ENCODE measurements at places on chromosomes 16 and 17.

- DNase-seq, result no peak
Observed at GRCh38 chr16:52312716-52313115, 234.2 kb downstream of the TOX3 start.

DNA sequence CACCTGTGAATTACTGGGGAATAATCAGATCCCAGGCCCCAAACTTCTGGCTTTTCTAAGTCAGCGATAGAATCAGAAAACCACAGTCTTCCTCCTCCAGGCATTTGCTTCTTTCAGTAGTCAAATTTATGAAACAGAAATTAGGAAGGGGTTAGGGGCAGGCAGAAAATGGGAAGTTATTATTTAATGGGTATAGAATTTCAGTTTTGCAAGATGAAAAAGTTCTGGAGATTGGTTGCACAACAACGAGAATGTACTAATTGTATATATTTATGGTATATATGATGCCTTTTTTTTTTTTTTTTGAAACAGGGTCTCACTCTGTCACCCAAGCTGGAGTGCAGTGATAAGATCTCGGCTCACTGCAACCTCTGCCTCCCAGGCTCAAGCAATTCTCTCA lies 23.5 kb downstream of the ORC6 start:
- DNase-seq, result no peak

- no peak for DNase-seq
Observed at GRCh38 chr17:28071891-28072606, 29.6 kb downstream of the NLK start.

DNA sequence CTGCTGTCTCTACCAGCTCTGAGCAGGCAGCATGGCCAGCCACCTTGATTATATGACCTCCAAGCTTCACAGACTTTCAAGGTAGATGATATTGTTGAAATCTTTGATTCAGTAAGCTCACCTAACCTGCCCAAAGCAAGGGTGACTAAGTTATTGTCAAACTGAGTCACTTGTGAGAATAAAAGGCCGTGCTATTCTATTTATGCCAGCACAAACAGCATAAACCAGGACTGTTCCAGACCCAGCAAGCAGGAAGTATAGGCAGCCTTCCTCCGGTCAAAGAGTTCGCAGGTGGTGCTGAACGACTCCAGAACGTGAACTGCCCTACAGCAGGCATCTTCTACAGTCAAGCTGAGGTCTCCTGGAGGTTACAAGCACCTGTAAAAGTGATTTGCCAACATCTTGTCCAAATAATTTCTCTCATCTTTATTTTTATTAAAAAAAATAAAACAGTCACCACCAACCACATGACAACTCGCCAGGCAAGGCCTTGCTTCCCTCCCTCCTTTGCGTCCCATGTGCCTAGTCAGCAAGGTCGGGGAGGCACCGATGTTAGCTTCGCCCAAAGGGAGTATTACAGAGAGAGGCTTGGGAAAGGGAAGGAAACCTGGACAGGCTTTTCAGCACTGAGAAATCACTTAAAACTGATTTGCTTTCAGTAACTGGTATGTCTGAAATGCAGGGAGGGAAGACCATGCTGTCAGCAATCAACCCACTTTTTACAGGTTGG lies 10.8 kb downstream of the ARL2BP start:
- DNase-seq, result no peak

- DNase-seq, result no peak
Observed at GRCh38 chr16:51864575-51864974, 682.4 kb downstream of the TOX3 start.

- no peak for DNase-seq
Observed at GRCh38 chr16:79754501-79754900, 154.0 kb upstream of the MAF start.

- DNase-seq, result no peak
Observed at GRCh38 chr16:56600398-56600999, 7.9 kb upstream of the MT2A start.

- no peak for DNase-seq
Observed at GRCh38 chr16:46839986-46840443, 9.0 kb upstream of the C16orf87 start.

DNA sequence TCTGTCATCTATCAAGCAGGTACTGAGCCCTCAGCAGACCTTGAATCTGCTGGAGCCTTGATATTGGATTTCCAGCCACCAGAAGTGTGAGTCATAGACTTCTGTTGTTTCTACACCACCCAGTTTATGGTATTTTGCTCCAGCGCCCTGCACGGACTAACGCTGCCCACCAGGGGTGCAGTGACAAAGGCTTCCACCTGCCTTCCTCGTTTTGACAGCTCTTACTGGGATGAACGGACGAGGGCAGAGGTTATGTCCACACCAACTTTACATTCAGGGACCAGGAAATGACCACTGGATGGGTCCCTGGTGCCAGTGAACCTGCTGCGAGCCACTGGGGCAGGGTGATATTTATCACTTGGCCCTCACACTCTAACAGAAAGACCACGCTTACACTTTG lies 66.6 kb upstream of the CBX4 start:
- no peak for DNase-seq

GRCh38 chr17:31794111-31794510 lies 64.9 kb downstream of the COPRS start:
- DNase-seq, result no peak

DNA sequence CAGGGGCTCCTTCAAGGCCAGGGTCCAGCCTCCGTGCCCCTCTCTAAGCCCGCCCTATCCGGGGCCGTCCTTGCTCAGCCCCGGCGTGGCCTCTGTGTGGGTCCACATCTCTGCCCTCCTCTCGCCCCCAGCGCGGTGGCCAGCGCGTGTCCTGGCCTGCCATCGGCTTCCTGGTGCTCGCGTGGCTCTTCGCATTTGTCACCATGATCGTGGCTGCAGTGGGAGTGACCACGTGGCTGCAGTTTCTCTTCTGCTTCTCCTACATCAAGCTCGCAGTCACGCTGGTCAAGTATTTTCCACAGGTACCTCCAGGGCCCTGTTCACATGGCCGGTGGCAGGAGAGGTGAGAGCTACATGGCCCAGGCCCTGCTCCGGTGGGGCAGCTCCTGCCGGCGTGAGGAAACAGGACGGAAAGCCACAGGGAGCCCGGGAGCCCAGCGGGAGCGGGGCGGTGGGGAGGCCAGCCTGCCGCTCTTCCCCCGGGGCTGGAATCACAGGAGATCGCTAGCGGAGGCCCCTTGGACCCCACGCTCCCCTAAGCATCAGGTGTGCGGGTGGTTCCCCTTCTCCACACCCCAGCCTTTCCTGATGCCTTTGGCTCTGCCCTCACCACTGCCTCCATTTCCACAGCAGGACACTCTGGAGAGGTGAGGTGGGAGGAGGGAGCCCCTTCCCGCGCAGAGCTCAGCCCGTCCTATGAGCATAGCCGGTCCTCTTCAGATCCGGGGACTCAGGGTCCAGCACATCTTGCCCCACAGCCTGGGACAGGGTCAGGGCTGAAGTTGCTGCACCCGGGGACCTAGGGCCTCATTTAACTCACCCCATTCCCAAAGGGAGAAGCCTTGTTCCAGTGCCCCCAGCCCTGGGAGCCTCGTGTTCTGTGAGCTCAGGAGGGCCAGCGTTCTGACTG lies 10.2 kb downstream of the TAX1BP3 start:
- DNase-seq, result no peak

- no peak for DNase-seq
Observed at GRCh38 chr16:88936556-88937205, 40.3 kb downstream of the CBFA2T3 start.

GRCh38 chr16:10880594-10881452 lies 3.8 kb downstream of the CIITA start:
- DNase-seq, result no peak

DNA sequence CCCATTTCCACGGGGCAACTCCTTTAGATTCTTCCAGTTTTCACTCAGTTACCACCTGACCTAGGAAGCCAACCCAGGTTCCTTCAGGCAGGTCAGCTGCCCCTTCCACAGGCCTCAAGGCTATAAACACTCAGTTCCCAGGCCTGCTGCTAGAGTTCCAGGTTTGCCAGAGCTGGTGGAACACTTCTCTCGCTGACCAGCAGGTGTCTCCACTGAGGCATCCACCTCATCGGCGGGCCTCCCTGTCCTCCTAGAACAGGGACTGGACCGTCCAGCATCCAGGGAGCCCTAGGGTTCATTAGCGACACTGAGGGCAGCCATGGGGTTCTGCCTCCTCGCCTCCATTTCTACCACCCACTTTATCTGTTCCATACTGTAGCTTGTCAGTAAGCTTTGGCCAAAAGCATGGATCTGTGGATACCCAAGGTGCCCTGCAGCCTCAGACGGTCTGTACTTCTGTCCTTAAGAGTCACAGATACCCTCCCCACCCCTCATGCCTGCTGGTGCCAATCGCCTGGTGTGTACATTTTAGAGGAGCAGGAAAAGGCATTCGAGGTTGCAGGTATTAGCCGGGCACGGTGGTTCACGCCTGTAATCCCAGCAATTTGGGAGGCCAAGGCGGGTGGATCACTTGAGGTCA lies 29.0 kb downstream of the PIMREG start:
- peak; percentile 27 for DNase-seq

GRCh38 chr17:20979792-20980083 lies 63.1 kb downstream of the USP22 start:
- no peak for DNase-seq

GRCh38 chr16:5916711-5917191 lies 819.2 kb upstream of the EEF2KMT start:
- DNase-seq, result no peak

DNA sequence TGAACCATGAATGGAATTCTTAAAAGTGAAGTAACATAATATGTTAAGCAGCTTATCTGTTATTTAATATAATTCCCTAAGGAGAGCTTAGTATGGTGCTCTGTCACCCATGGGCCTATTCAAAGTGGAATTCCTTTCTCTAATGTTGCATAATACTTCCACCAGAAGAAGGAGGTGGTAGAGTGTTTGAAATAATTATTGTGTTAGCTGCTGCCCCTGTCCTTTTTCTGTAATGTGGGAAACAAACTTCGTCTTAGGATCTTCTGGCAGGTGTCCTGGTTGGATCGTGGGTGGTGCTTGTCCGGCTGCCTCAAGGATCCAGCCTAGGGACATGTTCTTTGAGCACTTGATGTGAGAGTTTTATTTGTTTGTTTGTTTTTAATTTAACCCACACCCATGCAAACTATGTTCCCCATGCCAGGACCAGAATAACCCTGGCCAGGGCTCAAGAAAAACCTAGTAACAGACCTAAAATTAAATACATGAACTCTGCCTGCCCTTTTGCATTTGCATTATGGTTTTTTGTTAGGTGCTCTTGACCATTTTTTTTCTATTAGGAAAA lies 46.1 kb downstream of the ZNRF1 start:
- DNase-seq, result no peak

DNA sequence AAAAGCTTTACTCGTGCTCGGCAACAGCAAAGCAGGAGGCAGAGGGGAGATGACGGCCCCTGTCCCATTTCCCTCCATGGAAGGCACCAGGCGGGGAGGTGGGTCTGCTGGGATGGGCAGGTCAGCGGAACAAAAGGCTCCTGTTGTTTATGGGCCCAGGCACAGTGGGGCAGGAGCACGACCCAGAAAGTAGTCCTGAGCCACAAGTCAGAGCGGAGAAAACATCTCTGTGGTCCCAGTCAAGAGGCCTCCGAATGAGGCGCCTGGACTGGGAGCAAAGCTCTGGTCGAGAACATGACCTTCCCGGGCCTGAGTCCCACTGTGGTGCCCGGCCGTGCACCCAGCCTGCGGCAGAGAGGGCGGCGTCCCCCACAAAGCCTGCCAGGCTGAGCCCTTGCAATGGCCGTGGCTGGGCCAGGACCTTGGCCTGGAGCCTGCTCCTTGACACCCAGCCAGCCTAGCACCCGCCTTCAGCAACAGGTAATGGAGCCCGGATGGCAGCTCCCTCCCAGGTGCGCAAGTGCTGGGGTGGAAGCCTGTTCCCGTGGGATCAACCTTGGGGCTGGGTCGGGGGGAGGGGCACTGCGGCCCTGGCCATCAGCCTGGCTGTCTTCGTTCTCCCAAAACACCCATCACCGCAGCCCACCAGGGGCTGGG lies 3.6 kb downstream of the RFNG start:
- no peak for DNase-seq

DNA sequence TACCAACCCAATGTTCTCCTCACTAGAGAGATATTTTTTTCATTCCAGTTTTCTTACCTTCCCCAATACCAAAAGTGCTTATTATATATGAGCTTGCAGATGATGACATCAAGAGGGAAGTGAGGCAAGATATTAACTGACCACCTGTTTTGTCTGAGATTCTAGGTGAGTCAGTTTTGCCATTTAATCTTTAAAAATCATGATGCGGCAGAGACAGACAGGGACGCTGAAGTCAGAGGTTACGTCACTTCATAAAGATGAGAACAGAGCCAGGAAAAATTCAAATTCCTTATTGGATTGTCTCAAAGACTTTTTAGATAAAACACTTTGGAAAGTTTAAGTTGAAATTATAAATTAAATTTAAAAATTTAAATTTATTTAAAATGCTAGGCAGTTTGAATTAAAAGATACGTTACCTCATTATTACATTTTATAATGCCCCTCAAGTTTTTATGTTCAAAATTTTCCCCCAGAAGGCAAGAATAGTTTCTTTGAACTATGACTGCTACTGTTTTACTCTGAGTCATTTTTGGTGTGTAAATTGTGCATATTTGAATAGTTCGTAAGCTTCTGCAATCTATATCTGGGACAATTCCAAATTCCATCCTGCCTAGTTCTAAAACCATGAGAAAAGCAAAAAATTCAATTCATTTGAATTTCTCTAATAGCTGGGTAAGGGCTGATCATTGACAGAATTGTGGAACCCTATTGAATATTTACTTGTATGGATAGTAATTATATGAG lies 839.6 kb upstream of the GOT2 start:
- no peak for DNase-seq

- no peak for DNase-seq
Observed at GRCh38 chr16:56237451-56237930, 46.2 kb downstream of the GNAO1 start.

- no peak for DNase-seq
Observed at GRCh38 chr17:48433896-48434295, 3.9 kb upstream of the SKAP1 start.

DNA sequence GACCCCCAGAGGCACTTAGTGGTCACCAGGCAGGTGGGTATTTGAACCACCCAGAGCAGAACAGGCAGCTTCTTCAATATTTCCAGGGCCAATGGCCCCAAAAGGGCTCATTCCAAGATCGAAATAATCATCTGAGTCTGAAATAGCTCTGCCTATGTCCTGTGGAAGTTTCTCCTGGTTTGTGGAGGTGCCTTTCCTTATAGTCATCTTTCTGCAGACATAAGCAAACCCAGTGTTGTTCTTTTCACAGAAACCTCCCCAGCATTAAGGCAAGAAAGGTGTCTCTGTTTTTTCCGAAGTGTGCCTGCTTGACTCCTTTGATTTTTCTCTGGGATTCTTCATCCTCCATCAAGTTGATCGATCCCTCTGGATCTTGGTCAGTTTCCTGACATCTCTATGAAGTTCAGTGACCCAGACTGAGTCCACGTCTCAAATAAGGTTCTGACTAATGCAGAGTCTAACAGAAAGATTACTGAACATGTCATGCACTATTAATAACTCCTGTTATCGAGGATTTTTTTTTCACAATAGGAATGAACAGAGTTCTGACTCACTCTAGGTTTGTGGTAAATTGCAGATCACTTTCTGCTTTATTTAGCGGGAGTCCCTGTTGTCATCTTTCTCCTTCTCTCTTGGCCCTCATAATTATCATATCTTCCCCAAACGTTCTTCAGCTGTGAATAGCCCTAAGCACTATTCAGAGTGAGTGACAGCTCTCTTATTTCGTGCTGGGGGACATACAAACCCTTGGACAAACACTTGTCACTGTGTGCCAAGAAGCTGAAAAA lies 1.5 kb downstream of the LRRC3C start:
- no peak for DNase-seq

GRCh38 chr17:2442166-2442565 lies 41.3 kb upstream of the MNT start:
- DNase-seq, result no peak
